ENCODE measurements at places on chromosomes 6 and 20. TPM values are rescaled to one million over a fixed set of nuclear protein-coding genes. Genes with fewer than 3 reads are reported as not detected.

The IYD gene
- not detected for total RNA-seq

DNA sequence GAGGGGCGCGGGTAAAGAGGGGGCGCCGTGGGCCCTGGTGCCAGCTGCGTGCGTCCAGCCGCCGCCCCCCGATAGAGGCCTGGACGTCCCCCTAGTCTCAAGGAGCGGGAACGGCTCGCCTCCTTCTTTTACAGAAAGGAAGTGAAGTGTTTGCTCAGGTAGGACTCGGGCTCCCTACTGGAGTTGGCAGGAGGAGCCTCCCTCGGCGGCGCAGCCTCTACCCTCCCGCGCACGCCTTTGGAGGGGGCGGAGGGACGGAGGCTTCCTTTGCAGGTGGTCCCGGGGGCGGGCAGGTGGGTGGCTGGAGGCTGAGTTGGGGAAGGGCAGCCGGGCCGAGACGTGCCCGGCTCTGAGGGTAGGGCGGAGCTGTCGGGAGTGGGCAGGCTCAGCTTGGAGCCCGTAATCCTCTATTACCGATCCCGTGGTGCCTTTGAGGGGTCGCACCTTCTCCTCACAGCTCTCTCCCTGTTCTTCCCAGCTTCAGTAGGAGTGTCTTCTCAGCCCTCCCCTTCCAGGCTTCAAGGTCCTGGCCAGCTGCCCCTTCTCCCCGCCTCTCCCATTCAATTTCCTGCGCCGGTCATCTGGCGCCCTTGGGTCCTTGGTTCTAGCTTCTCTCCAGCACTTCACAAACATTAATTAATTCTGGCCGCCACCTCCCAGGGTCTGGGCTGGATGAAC is 728 bp downstream of the ITPR3 start:
- H3K36me3 ChIP-seq: peaks cover 2% of the 10 kb centered on the region
- H3K27ac ChIP-seq: peak overlapping the region; percentile 80
- peaks cover 30% of the 10 kb centered on the region for H3K4me1 ChIP-seq
- H3K27me3 ChIP-seq: no peaks in the 10 kb centered on the region

The TGM2 gene
- total RNA-seq: 60.8 TPM

- DNase-seq: no peak
- no peak overlapping the region for H3K27ac ChIP-seq
- peaks cover 62% of the 10 kb centered on the region for H3K36me3 ChIP-seq
- no peaks in the 10 kb centered on the region for H3K27me3 ChIP-seq
- H3K4me3 ChIP-seq: no peak overlapping the region
These were observed 95.9 kb downstream of the NFATC2 start for GRCh38 chr20:51446656-51447055.

DNA sequence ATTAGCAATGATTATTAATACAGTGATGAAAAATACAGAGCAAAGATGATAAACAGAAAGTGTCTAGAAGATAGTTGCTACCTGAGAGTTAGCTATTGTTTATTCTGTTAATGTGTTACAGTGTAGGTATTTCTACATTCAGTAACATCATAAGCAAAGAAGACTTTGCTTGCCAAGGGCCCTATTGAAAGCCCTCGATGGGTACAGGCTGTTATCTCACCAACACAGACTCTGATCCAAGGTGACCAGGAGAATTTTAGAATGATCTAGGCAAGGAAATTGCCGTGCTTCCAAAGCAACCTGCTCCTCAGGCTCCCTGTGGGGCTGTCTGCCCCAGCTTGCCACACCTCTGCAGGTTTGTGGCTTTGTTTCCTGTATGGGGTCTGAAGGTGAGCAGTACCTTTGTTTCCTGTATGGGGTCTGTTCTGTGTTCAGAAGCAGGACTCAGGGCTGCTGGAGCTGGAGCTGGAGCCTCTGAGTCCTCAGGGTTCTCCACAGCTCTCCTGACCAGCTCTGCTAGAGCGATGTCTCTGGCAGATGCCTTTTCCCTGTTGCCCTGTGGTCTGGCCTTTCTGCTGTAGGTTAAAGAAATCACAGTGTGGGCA is 32.5 kb downstream of the PHACTR3 start:
- H3K27me3 ChIP-seq: no peaks in the 10 kb centered on the region
- no peak overlapping the region for H3K4me3 ChIP-seq
- no peaks in the 10 kb centered on the region for H3K36me3 ChIP-seq
- DNase-seq: no peak

DNA sequence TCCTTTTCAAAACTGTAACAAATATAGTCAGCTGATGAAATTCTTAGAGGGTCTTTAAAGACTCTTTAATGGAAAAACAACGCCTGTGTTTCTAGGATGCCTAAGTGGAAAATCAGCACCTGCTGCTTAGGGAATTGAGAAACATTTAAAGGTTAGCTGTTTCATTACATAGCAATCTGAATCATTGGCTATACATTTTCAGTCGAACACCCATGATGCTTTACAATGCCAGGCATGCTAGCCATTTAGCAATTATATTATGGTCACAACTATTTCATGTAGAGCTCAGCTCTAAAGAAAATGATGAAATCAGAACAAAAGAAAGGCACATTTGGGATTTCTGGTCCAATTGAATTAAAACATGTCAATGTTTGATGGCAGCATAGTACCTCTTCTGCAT is 270.3 kb upstream of the SYNCRIP start:
- H3K4me1 ChIP-seq: no peaks in the 10 kb centered on the region
- DNase-seq: no peak
- H3K36me3 ChIP-seq: no peaks in the 10 kb centered on the region
- no peaks in the 10 kb centered on the region for H3K27me3 ChIP-seq
- no peak overlapping the region for H3K4me3 ChIP-seq

GRCh38 chr20:47276851-47277534 is 79.5 kb downstream of the ZMYND8 start:
- DNase-seq: no peak
- no peaks in the 10 kb centered on the region for H3K27me3 ChIP-seq
- H3K27ac ChIP-seq: no peak overlapping the region
- no peak overlapping the region for H3K4me3 ChIP-seq

The GPR6 gene
- total RNA-seq: not detected

GRCh38 chr20:58790454-58790853 is 60.2 kb downstream of the GNAS-AS1 start:
- H3K4me1 ChIP-seq: no peaks in the 10 kb centered on the region
- no peaks in the 10 kb centered on the region for H3K27me3 ChIP-seq
- H3K4me3 ChIP-seq: no peak overlapping the region
- no peaks in the 10 kb centered on the region for H3K36me3 ChIP-seq
- H3K27ac ChIP-seq: no peak overlapping the region

The TNFAIP3 gene
- total RNA-seq: 92.2 TPM

DNA sequence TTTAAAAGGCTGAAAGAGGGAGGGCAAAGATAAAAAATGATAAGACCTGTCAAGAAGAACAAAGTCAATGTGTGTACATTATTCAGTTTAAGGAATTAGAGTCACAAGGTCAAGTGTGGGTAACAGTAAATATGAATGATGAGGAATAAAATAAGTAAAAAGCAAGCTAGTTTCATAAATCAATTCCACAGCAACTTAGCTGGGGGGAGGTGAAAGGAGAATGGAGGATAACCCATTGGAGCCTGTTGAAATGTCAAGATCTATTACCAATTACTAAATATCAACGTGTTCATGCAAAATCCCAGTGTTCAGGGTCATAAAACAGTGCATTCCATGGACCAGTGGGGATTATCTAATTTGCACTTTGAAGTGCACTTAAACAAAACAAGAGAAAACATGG is 242.9 kb downstream of the TBX18 start:
- no peaks in the 10 kb centered on the region for H3K36me3 ChIP-seq
- DNase-seq: no peak
- H3K4me3 ChIP-seq: no peak overlapping the region
- no peak overlapping the region for H3K27ac ChIP-seq
- no peaks in the 10 kb centered on the region for H3K4me1 ChIP-seq

The RAET1E gene
- not detected for total RNA-seq

Measured in B cell (primary cell).